SIG-M5 (cell line): ENCODE measurements at places on chromosomes 2 and 18.

DNA sequence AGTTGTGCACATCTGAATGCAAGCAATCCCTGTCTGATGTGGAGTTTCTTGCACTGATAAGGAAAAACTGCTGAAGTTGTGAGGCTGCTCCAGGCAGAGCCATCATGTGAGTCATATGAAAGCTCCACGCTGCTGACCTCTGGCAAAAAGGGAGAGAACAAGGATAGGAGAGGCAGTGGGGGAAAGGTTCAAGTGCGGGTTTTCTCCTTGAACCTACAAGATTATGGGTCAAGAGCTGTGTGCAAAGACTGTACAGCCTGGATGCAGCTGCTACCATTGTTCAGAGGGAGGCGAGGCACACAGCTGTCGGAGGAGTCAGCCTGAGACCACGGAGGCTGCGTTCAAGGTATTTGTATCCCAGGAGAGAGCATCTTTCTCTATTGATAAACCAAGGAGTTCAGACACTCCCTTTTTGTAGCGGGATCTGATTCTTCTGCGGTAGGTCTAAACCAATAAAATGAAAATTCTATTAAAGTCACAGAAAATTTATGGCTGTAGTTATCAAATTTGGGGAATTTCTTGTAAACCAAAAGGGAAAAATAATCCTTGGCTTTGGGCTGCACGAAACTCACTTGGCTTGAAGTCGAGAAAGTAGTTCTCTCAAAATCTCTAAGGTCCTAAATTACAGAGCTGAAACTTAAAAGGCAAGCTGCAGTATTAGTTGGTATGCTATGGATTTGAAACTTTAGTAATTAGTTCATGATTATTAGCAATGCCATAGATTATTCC lies at the start of gene CDK15:
Gene CDK15 (plus strand): TSS at position 96 of the 729 bp plus-strand sequence. CDS start 128 bp downstream, at position 224.
- no peak for DNase-seq

GRCh38 chr2:165716091-165716490 lies 78.0 kb downstream of the GALNT3 start:
- DNase-seq, result no peak

- no peak for DNase-seq
Measured at GRCh38 chr2:168849610-168850009, 40.6 kb downstream of the SPC25 start.

DNA sequence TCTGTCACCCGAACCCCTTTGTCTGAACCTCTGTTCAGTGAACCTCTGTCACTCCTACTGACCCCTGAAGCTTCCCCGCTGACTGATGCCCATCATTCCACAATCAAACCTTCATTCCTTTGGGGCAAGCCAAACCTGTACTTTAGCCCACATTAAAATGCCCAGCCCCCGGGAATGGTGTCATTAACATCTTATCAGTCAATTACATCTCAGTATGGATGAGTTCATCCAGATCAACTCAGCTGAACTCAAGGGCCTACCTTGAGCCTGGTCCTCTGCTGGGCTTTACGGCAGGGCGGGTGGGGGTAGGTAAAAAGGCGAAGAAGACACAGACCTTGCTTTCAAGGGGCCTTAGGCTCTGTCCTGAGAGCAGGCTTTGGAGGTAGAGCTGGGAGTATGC lies 154.4 kb upstream of the SMAD2 start:
- no peak for DNase-seq

GRCh38 chr2:169007356-169007755 lies 23.8 kb downstream of the ABCB11 start:
- no peak for DNase-seq

DNA sequence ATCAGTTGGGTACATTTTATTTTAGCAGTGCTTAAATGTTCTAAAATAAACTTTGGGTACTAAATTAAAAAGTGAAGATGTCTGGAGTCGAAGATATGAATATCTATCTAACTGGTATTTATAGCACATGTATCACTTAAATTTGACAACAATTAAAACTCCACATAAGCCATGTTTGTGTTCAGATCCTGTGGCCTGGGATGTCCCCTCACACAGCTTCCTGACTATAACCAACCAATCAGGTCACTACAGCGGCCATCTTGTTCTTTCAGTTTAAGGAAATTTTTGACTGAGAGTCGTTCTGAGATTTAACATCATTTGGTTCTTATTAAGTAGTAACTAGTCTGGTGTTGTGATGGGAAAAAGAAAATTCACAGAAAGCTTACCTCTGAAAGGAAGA lies 170.7 kb upstream of the NRP2 start:
- DNase-seq, result no peak

DNA sequence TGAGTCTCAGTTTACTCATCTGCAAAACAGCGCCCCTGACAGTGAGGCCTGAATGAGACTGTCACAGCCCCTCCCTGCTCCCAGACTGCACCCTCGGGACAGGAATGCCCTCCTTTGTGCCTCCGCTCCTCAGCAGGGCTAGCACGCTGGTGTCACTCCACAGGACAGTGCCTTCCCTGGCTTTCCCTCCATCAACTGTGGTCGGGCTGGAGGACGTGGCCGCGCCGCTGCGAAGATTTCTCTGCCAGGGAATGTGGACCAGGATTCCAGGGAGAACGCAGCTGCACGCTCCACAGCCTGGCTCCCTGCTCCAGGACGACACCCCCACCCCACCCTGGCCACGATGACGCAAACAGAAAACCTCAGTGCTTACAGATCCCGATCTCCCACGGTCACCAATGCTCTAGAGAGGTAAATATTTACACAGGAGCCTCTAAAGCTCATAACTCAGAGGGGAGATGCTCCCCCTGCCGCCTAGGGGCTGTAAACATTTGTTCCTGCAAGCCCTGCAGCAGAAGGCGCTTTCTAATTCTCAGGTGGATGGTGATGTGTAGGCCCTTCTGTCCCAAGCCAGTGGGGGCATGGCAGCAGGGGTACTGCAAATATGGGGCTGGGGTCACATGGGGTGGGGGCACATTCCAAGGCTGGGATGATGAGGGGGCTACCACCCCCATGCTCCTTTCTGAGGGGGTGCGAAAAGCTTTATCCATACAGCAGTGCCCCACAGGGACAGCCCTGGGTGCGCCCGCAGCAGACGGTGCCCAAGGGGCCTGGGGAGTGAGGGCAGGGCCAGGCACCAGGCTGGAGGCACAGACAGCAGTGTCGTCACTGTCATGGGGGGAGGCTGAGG lies 12.4 kb downstream of the HS6ST1 start:
- no peak for DNase-seq

DNA sequence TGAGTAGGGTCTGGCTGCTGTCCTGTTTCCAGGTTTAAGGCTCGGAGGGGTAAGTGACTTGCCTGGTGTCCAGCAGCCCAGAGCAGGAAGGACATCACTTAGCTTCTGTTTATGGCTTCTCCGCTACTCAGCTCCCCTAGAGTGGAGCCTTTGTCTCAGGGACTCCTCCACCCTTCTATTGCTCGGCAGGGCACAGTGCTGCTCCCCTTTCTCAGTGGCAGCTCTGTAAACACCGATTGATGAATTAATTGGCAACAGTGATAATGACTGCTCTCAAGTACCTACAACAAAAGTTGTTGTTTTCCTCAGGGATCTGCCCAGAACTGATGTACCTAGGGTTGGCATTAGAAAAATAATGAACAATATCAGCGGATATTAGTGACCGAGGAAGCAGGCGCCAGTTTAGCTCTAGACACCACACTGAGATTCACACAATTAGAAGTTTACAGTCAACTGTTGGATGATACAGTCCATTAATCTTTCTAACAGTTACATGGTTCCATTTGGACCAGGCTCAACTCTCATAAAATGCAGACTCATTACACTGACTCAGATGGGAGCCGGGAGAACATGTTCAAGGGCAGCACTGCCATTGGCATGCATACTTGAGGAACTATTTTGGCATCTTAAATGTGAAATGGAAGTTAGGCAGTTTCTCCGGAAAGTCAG lies 265.7 kb downstream of the MTX2 start:
- no peak for DNase-seq

DNA sequence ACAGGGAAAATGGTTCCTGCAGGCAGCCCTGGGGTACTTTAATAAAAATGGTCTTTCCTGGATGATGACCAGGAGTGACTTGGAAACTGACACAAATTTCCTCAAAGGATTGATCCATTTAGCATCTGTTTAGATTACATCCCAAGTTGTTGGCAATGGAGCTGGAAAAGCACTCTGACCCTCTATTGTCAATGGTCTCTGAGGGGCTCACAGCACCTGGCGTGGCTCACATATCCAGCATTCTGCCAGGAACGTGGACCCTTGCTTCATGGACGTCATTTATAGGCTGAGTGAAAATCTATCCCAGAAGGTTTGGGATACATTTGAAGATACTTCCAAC lies 43.8 kb downstream of the SERTAD2 start:
- no peak for DNase-seq

GRCh38 chr2:138275881-138276280 lies 225.7 kb upstream of the SPOPL start:
- no peak for DNase-seq

DNA sequence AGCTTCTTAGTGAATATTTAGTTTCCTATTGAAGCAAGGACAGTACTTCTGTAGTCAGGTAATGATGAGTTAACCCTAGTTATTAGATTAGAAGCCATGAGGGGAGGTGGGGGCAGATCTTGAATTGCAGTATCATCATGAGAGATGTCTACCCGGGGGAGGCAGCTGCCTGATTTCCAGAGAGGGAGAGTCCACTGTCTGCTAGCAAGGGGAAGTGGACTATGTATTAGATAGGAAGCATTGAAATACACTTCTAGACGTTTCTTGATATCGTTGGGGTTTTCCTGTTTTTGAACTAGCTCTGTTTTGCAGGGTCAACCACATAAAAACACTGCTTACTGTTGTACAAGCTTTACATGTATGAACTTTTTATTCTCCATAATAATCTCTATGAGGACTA lies 38.8 kb downstream of the APLF start:
- no peak for DNase-seq

DNA sequence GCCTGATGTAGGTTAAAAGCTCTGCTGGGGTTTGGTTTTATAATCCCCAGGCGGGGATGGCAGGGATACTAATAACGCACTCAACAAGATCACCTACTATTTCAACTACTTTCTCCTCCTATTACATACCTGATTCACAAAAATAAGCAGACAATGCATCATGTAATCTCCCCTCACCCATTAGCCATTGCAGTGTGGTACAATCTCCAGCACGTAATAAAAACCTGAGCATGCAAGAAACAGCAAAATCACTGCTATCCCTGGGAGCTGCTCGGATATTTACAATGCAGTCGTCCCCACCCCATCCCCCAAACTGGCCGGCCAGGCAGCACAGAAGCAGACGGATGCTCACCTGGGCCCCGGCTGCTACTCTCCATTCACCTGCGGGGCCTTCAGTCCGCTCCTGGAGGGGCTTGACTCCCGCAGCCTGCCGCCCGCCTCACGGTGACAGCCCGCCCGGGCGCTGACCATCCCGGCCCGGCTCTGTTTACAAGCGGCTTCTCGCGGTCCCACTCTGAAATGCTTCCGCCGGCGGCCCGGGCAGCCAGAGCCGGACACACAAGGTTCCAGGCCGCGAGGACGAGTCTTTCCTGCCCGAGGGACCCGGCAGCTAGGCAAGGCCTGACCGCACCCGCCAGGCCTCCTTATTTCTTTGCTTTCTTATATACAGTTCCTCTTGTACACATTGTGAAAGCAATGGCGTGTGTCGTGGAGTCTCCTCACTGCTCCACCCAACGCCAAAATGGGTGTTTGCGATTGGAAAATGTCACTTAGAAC lies at the start of gene PLEKHM3:
Gene PLEKHM3 (minus strand): TSS at position 491 of the 777 bp plus-strand sequence. CDS start 23,888 bp downstream, outside the sequence.
- peak; percentile 72 for DNase-seq

- DNase-seq, result no peak
Measured at GRCh38 chr2:223260681-223261080, 208.7 kb downstream of the KCNE4 start.

DNA sequence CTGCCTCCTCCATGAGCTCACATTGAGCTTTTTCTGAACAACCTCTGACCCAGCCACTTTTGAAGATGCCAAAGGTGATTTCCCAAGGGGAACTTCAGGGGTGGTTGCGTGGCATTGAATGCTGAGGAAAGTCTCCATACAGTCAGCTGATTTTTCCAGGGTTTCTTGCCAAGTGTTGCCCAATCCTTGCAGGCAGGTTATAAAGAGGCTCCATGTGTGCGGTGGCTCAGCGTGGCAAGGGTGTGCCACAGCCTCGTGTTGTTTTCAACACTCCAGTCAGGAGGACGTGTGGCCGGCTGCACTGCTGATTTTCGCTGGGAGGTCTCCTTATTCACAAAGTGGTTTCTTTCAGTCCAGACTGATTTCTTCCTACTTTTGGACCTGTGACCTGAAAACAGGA lies 81.4 kb upstream of the GATA6 start:
- DNase-seq, result no peak

DNA sequence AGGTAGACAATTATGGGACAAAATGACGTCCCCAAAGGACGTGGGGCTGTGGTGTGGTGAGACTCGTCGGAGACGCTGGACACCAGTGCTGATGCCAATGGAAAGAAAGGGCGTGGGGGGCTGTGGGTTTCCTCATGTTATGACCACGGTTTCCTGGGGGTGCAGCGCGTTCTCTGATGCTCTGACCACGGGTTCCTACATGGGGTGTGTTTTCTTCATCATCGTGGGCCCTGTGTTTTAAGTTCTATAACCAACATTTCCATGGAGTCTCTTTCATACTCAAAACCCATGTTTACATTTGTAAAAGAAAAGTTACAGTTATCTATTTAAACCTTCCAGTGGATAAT lies 141.6 kb downstream of the RTP5 start:
- no peak for DNase-seq

DNA sequence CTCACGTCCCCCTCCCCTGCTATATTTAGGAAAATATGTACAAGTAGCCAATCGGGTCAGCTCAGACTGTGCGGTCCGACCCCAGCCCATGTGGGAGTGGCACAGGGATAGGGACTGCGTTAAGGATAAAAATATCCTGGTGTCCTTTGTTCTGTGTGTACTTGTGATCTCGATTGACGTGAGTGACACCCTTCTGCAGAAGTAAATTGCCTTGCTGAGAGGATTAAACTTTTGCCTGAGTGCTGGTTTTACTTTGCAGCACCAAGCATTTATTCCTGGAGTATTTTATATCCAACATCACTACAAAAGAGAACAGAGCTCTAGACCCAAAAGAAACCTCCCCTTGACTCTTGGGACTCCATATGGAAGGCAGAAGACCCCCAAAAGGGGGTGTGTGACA lies 28.0 kb upstream of the RALBP1 start:
- no peak for DNase-seq

- DNase-seq, result no peak
Measured at GRCh38 chr2:49936965-49937364, 782.6 kb upstream of the FSHR start.

- no peak for DNase-seq
Measured at GRCh38 chr2:86357392-86357963, 20.1 kb upstream of the REEP1 start.
